ENCODE measurements at places on chromosomes 12 and 14.

GRCh38 chr14:103819503-103820307, 27.7 kb downstream of the PPP1R13B start:
- peak; percentile 38 for DNase-seq

- DNase-seq = no peak
Measured at GRCh38 chr12:4518106-4518728, 20.5 kb upstream of the RAD51AP1 start.

GRCh38 chr12:76152181-76152807, 67.8 kb upstream of the NAP1L1 start:
- no peak for DNase-seq

- DNase-seq = no peak
Measured at GRCh38 chr12:4985820-4986219, 57.9 kb upstream of the KCNA5 start.

GRCh38 chr14:64232095-64232838, 61.9 kb downstream of the ESR2 start:
- no peak for DNase-seq

DNA sequence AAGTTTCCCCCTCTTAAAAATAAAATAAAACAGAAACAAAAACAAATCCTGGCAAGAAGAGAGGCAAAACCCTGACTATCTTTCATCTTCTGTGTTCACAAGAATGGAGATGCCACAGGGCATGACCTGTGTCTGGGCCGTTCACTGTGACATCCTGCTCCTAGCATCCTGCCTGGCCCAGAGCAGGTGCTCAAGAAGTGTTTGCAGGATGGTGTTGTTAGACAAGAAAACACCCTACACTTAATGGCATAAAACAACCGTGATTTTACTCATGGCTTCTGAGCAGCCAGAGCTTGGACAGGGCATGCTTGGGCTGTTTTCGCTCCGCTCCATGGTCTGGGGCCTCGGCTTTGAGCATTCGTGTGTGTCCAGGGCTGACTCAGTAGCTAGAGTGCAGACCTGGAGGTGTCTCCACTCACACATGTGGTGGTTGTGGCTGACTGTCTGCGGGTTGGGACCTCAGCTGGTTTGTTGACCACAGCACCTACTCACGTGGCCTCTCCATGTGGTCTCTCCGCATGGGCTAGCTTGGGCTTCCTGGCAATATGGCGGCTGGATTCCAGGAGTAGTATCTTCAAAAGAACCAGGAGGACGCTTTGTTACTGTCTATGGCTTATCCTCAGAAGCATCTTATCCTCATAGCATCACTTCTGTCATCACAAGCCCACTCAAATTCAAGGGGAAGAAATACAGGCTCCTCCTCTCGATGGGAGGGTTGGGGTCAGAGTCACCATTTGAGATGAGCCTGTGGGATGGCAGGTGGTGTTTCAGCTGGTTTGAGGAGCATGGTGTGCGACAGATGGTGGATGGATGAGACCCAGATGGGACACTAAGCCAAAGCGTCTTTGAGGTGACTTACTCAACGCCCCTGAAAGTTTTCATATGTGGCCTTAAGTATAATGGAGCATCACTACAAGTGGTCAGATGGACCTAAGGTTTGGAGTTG, 33.2 kb upstream of the FZD10 start:
- DNase-seq = no peak

- no peak for DNase-seq
Measured at GRCh38 chr14:35900741-35901140, 74.6 kb downstream of the BRMS1L start.

DNA sequence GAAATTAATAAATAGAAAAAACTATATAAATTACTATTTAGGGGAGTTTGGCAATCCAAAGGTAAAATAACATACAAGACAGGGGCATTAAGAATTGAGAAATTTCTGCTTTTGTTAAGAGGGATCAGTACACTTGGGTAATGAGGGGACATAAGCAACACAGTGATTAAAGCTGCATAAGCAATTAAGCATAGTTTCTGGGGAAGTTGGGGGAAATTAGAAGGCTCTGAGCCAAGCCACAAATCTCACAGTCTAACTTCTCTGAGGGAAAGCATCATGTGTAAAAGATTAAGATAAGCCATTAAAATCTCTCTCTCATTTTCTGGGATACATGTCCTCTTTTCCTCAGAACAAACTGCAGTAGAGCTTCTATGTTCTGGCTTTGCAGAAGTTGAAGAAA, 533.9 kb upstream of the LRFN5 start:
- no peak for DNase-seq

DNA sequence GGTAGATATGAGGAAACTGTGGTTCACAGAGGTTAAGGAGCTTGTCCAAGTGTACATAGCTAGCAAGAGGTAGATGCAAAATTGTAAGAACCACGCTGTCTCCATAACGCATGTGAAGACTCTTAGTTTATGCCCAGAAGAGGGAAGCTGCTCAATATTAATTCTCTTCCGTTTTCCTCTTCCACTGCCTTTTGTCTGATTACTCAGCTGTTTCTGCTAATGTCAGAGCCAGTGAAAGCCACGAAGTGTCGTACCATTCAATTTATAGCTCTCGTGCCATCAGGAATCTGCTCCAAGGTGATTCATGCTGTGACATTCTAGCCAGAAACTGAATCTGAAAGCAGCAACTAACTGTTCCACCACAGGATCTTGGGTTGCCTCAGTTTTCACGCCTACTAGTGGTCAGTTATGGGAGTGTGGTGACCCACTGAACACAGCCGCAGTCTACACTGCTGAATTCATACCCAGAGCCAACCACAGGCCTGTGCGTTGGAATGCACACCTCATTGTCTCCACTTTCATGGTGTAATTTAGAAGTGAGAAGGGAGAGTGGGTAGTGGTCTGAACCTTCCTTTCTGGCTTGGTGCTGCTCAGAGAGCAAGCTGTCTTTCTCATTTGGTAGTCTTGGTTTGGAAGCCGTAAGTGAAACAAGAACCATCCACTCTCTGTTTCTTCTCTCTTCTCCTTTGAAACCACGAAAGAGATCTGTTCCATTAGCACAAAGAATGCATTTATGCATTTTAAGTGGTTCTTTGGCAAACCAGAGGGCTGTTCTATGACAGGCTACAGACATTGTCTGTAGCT, 74.2 kb upstream of the NAP1L1 start:
- no peak for DNase-seq

GRCh38 chr12:110860833-110861296, 14.1 kb downstream of the CCDC63 start:
- peak; percentile 13 for DNase-seq

- no peak for DNase-seq
Measured at GRCh38 chr12:132014092-132014914, 64.6 kb downstream of the EP400 start.

GRCh38 chr12:95321516-95322246, 104.1 kb downstream of the VEZT start:
- no peak for DNase-seq

DNA sequence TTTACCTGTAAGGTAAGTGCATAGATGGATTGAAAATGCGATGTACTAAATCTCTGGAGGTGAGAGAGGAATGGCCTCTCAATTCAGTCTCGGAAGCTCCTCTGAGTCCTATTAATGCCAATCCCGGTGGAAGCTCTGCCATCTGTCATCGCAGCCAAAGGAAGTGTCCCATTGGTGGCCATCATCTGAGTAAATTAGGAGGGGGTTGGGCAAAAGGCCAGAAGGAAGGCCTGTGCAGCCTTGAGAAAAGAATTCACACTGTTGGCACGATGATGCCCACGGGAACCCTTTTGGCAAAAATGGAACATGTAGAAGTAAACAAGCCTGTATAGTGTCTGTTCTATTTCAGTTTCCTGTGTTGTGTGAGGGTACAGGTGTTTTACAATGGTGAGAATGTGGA, 494.8 kb downstream of the NELL2 start:
- no peak for DNase-seq

DNA sequence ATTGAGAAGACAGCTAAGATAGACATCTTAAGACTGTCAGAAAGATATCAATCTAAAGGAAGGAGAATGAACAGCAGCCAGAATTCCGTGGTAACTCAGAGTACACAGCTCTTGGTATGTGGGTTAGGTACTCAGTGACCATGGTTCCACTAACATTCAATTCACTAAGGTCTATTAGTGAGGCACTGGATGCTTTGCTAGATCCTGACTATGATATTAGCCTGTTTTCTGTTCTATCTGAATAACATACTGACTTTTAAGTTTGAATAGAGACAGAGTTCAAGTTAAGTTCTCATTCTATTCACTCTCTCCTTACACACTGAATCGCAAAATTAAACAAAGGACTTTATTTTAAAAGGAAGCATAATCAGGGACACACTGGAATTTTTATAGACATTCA, 106.4 kb downstream of the PRKD1 start:
- DNase-seq = no peak

- no peak for DNase-seq
Measured at GRCh38 chr12:57033431-57033830, 16.5 kb downstream of the MYO1A start.

DNA sequence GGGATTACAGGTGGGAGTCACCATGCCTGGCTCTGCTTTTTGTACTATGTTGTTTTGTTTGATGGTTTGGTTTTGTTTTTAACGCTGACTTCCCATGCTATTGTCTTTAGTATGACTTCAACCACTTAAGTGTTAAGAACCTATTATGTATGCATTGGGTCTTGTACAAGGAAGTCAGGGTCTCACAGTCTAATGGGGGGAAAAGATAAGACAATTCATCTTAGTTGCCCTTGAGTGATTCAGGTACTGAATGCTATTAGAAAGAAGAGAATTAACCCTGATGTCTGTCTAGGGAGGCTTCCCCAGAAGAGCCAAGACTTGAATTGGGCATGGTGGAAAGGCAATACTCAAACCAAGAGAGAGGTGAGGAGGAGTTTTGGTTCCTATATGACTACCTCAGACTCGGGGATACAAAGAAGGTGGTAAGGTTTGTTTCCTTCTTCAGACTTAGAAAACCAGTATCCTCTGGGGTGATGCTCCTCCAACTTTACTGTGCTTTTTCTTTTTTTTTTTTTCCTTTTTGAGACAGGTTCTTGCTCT, 64.6 kb downstream of the SUSD6 start:
- no peak for DNase-seq

DNA sequence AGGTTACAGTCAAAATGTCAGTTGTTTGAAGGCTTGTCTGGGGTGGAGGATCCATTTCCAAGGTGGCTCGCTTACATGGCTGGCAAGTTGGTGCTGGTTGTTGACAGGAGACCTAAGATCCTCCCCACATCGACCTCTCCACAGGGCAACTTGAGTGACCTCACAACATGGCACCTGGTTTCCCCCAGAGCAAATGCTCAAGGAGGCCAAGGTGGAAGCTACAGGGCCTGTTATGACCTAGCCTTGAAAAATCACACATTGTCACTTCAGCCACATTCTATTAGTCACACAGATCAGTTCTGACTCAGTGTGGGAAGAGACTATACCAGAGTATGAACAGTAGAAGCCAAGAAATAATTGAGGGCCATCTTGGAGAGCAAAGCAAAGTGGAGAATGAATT, 11.3 kb upstream of the GNG2 start:
- DNase-seq = no peak

- no peak for DNase-seq
Measured at GRCh38 chr12:3658327-3659163, 94.4 kb downstream of the CRACR2A start.

GRCh38 chr12:42237853-42238239, 202 bp downstream of the YAF2 start:
- DNase-seq = peak; percentile 76

- no peak for DNase-seq
Measured at GRCh38 chr12:63042646-63043045, 107.7 kb upstream of the PPM1H start.

DNA sequence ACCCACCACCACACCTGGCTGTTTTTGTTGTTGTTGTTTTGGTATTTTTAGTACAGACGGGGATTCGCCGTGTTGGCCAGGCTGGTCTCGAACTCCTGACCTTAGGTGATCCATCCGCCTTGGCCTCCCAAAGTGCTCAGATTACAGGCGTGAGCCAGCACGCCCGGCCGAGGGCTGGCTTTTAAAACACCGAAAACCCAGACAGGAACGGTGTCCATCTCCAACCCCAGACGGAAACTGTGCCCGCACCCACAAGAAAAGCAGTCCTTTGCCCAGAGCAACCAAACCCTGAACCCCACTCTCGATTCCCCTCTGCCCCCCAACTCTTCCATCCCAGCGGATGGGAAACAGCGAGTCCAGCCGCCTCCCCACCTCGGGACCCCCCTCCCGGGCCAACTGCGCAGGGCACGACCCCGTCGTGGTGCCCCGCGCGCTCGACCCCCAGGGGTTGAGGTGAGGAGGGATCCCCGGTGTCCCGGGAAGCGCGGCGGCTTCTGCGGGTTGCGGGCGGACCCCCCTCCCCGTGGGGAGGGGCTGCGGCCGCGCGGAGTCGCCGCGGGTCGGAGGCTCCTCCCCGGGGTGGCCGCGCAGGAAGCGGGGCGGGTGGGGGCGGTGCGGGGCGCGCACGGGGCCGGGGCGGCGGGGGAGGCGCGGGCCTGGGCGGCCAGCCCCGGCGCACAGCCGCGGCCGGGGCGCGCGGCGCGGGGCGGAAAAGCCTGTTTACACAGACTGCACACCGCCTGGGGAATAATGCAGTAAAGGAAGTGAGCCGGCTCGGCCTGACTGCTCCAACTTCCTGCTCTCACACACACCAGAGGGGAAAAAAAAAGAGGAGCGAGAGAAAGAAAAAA, at the start of gene ELK3:
ELK3 (plus strand) TSS at position 651 of the 851 bp plus-strand sequence.
- peak; percentile 71 for DNase-seq

GRCh38 chr12:114751712-114752111, 67.7 kb upstream of the TBX3 start:
- DNase-seq = no peak

DNA sequence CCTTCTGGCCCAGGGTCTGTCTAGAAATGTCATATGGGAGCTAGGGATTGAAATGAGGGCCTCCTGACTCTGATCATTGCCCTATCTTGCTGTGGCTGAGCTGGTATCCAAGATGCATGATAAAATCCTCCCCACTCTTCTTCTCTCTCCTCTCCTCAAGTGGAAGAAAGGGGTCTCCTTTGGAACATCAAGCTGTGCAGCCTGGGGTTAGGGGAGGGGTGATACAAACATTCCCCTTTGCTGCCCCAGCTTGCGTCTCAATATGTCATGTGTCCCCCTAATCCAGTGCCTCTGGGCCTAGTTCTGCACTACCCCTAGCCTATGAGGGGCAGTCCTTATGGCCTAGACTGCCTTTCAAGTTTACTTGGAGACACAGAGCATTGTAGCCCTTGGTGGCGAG, 8.5 kb downstream of the RDH16 start:
- no peak for DNase-seq

- DNase-seq = no peak
Measured at GRCh38 chr12:25052914-25053211, 104.0 kb upstream of the BCAT1 start.

DNA sequence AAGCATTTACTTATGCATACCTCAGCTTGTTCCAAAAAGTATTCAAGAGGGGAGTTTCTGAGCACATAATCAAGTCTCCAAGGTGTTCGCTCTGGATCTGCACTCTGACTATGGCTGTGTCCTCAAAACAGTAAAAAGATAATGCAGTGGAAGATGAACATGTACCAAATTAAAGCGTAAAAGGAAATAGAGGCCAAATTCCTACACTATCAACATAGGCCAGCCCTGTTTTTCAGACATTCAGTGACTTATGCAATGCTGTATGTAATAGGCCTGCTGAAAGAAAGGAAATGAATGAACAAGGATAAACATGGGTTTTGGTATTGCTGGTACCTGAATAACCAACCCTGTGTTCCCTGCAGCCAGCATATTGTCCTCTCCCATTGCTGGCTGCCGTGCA, 115.7 kb downstream of the SAMD4A start:
- DNase-seq = no peak

- DNase-seq = no peak
Measured at GRCh38 chr12:79891506-79892162, 43.3 kb downstream of the PPP1R12A start.
